Right hindlimb (tissue), 1 donor: ENCODE measurements at places on chromosomes 11 and 22.

GRCh38 chr11:17845431-17845881, 110.9 kb downstream of the KCNC1 start:
- DNase-seq = no peak

GRCh38 chr11:103294516-103294915, 185.3 kb downstream of the DYNC2H1 start:
- no peak for DNase-seq

DNA sequence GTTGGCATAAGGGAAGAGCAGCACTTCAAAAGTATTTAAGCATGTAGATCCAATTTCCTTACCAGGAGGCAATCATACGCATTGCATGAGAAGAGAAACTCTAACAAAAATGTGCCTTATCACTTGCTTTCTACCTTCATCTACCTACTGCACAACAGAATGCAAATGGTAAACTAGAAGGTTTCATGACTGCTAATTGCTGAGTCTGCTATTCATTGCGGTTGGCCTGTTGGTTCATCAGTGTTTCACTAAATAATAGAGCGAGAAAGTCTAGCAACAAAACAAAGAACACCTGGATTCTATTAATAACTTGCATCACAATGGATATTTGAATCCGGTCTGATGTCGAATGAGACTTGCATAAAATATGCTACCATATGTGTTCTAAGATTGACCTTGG, 229.0 kb downstream of the OPCML start:
- DNase-seq = no peak

DNA sequence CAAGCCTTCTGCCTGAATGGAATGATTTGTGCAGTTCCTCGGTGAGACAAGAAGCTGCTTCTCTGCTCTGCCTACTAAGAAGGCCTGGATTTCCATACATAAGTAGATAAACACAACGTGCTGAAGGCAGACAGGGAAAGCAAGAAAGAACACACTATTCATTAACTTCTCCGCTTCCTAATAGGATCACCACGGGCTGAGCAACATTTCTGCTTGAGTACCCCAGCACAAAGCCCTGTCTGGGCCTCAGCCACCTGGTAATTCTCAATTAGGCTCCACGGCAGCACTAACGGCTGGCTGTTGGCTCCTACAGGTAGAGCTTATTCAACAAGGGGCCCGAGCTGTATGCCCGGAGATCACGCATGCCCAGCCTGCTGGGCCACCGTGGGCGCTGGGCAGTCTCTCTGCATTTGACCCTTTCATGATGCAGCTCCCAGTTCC, 1156.6 kb downstream of the TBC1D22A start:
- DNase-seq = no peak

DNA sequence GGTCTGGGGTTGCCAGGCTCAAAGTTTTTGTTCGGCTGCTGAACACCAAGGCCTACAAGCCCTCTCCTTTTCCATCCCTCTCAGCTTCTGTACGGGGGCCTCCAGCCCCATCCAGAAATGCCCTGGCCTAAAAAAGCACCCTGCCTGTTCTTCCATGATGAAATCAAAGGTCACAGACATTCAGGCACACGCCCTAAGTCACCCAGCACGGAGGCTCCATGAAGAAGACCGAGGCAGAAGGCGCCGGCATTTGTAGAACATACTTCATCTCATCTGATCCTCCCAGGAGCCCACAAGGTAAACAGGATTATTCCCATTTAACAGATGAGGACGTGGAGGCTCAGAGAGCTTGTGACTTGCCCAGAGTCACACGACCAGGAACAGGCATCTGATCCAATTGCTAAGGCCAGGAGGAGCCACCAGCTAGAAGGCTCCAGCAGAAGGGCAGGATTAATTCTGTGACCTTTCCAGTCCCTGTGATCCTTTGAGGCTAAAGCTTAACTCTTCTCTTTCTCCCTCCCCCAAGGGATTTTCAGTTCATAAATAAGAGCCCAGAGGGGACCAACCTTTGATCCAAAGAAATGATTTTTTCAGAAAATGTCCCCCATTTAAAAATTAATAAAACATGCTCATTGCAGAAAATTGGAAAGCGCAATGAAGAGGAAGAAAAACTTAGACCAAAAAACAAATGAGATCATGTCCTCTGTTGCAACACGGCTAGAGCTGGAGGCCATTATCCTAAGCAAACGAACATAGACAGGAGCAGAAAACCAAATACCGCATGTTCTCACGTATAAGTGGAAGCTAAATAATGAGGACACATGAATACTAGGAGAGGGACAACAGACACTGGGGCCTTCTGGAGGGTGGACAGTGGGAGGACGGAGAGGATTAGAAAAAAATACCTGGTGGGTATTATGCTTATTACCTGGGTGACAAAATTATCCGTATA, 38.7 kb downstream of the CYTH4 start:
- no peak for DNase-seq

DNA sequence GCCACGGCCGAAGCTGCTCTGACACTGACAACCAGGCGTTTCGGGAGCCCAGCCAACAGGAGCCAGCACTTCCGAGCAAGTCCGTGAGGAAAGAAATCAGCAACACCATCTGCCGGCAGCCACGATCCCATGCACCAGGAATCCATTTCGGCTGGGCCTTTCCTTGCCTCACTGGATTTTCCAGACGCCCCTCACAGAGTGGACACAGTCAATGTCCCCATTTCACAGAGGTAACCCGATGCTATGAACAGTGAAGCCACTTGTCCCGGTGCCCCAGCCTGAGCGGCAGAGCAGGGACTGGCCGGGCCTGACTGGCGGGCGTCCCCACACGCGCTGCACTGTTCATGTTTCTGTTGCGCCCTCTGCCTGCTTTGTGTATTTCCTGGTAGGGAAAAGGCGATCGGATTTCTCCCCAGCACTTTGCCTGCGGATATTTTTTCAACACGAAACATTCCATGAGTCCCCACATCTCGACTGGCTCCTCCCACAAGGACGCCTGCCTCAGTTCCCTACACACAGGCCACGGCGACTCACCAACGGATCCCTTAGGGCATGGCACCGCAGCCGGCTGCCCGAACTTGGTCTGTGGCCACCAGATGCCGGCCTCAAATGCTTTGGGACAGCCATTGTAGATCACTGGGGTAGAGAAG, 55.3 kb downstream of the TRMU start:
- DNase-seq = peak; percentile 86

DNA sequence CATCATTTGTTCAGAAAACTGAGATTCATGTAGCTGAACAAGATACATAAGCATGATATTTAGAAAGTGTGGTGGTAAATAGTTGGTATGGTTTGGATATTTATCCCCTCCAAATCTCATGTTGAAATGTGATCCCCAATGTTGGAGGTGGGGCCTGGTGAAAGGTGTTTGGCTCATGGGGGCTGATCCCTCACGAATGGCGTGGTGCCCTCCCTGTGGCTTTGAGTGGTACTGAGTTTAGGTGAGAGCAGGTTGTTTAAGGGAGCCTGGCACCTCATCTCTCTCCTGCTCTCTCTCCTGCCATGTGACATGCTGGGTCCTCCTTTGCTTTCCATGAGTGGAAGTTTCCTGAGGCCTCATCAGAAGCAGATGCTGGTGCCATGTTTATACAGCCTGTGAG, 48.1 kb downstream of the NXPE1 start:
- no peak for DNase-seq

DNA sequence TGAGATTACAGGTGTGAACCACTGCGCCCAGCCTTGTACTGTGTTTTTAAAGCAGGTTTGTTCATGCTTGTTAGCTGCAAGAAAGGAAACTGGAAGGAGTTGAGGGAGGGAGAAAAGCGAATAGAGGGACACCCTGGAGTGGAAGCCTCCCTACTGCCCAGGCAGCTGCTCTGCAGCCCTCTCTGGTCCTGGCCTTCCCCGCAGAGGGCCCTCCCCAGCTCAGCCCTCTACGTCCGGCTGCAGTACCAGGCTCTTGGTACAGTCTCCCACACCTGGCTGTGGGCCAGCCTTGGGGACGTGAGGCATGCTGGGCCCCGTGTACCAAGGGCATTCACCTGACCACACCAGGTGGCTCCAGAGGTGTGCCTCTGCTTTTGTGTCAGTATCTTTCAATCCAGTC, 70.8 kb downstream of the MED15 start:
- DNase-seq = no peak

- no peak for DNase-seq
Measured at GRCh38 chr11:127656116-127656836, 655.7 kb upstream of the KIRREL3 start.

DNA sequence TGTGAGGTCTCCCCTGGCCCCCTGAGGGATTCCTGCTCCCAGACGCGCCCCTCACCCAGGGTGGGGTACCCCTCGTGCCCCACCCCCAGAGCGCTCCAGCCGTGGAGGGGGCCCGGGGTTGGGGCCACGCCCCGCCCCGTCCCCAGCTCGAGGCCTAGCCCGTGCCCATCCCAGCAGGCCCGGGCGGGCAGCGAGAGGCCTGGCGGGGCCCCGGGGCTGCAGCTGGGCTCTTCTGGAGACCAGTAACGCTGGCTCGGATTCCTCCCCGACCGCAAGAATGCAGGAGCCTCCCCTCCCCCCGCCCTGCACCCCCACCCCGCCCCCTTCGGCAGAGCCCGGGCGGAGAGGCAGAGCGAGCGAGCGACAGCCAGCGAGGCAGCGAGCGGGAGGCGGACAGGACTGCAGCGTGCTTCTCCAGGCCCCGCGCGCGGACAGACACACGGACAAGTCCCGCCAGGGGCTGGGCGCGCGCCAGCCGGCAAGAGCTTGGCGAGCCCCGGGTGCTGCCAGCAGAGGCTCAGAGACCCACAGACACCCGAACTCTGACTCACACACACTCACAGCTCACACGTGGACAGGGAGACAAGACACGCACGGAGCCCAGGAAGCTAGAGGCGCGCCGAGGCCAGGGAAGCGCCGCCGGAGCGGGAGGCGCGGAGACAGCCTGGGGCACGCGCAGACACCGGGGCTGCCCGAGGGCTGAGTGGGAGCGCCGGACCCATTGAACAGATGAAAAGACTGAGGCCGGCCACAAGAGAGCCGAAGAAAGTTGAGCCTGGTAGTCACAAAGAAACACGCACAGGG, 15.2 kb downstream of the BCL9L start:
- peak; percentile 95 for DNase-seq

DNA sequence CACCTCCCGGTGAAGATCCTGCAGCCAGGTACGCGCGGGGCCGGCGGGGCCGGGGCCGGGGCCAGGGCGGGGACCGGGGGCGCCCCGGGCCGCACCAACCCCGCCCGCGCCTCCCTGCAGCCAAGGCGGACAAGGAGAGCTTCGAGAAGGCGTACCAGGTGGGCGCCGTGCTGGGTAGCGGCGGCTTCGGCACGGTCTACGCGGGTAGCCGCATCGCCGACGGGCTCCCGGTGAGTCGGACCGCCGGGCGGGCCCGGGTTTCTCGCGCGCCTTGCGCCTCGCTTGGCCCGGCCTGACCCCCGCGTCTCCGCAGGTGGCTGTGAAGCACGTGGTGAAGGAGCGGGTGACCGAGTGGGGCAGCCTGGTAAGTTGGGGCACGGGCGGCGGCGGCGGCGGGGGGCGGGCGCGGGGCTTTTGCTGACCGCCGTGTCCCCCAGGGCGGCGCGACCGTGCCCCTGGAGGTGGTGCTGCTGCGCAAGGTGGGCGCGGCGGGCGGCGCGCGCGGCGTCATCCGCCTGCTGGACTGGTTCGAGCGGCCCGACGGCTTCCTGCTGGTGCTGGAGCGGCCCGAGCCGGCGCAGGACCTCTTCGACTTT, 531 bp downstream of the PIM3 start:
- DNase-seq = no peak

GRCh38 chr22:33986954-33987353, 66.7 kb upstream of the LARGE1 start:
- DNase-seq = no peak

- DNase-seq = no peak
Measured at GRCh38 chr22:36874309-36874696, 13.5 kb downstream of the NCF4 start.

DNA sequence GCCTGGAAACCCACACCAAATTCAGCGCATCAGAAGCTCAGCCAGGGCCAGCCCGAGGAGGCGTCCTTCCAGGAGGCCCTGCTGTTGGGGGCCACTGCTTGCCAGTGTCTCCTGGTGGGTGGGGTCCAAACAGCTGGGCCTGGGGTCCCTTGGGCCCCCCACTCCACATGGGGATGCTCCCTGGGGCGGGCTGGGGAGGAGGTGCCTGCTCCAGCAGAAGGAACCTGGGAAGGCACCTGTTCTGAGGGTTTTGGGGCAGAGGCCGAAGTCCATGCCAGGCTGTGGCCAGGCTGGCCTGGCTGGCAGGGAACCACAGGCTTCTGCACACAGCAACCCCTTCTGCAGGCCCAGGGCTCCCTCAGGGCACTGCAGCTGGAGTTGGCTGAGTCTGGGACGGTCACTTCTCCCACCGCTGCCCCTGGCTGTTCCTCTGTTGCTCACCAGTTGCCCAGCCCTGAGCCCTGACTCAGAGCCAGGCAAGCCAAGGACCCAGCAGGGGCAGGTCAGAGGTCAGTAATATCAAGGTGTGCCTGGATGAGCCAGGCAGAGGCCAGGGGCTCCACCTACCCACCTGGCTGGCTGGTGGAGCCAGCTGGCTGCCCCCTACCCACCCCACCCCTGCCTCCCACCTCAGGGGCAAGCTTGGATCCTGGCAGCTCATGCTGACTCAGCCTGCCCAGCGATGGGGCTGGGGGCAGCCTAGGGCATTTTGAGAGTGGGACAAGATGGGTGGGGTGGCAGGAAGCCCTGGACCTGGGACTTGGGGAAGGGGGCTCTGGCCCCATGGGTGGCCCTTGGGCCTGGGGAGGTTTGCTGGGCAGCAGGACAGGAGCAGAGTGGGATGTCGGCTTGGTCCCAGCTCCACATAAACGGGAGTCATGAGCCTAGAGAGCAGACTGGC, 12.0 kb upstream of the PHLDA2 start:
- DNase-seq = peak; percentile 34

DNA sequence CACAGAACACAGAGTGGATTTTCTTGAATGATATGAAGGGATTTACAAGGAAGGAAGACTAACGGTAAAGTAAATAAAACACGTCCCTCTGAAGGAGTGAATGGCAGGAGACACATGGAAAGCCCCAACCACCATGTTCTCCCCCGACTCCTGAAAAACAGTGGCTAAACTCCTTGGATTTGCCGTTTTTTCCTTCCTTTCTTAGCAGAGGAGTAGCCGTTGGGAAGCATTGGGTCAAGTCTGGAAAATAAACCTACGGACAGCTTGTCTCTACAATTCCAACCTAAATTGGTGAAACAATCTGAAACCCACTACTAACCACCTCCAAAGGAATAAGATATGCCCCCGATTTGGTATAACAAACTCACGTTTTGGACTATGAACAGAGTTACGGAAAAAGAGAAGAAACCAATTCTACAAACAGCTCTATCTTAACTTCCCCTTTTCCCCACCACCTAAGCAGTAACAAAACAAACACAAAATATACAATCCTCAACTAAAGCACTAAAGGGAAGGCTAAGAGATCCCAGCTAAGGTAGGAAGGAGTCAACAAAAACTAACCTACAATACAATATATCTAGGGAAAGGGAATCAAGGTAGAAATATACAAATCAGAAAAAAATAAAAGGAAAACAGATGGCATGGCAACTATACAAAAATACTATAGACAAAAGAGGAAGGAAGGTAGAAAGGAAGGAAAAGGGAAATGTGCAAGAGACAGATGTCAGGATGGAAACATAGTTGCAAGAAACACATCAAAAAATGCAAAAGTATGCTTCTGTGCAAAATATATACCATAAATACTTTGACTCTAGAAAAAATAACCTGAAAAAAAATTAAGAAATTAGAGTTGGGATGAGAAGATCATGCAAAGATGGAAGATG, 43.8 kb upstream of the LYVE1 start:
- no peak for DNase-seq
